ENCODE measurements at places on chromosomes 4 and X.

GRCh38 chr4:101178731-101179130 is 168.6 kb downstream of the PPP3CA start:
- DNase-seq = no peak

GRCh38 chrX:57104921-57105398 is 16.4 kb downstream of the SPIN2B start:
- no peak for DNase-seq

GRCh38 chrX:150508451-150509367 is 59.7 kb upstream of the MTM1 start:
- no peak for DNase-seq

DNA sequence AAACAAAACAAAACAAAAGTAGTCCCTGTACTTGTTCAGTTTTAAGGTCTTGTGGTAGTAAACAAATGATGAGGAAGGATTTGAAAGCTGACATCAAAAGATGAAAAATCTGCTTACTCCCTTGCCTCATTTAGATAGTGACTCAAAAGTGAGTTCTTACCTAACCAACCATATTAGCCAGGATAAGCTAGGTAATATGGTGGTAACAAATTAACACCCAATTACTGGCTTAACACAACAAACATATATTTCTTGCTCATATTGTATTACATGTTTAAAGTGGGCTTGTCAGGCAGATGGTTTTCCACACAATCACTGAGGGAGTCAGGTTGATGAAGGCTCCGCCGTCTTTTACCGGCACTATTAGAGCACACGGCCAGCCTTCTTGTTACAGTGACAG is 189.7 kb downstream of the PPARGC1A start:
- DNase-seq = no peak

- no peak for DNase-seq
Observed at GRCh38 chr4:153084980-153085630, 119.1 kb upstream of the TRIM2 start.

DNA sequence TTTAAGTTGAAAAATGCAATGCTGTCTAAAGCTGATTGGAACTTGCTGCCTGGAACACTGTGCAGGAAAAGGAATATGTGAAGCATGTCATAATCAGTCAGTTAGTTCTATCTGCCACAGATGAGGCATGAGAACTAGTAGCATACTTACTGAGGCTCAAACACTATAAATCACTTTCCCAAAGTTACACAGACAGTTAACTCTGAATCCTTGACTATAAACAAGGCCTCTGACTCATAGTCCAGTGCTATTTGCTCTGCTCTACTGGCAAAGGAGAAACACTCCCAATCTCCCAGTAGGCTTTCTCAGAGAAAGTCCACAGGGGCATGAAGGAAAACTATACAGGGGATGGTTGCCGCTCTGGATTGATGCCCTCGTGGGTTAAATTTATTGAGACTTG is 2078.4 kb upstream of the TENM3 start:
- DNase-seq = no peak

- no peak for DNase-seq
Observed at GRCh38 chr4:64774626-64775025, 365.4 kb upstream of the TECRL start.

DNA sequence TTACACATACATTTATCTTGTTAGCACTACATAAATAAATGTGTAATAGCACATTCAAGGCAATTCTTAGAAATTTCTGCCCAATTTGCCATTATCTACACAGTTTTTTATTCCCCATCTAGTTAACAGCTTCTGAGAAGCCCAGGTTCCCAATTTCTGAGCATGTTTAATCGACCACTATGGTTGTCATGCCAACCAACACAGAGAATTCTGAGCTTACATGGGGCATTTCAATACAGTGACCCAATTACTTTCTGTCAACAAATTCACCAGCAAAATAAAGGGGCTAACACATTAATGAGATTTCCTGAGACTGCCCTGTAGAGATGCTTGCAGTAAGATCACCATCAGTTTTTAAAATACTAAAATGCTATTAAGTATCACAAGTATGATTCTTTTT is 22.0 kb downstream of the GPM6A start:
- DNase-seq = no peak

GRCh38 chrX:131734621-131735020 is 190.7 kb downstream of the OR13H1 start:
- no peak for DNase-seq

DNA sequence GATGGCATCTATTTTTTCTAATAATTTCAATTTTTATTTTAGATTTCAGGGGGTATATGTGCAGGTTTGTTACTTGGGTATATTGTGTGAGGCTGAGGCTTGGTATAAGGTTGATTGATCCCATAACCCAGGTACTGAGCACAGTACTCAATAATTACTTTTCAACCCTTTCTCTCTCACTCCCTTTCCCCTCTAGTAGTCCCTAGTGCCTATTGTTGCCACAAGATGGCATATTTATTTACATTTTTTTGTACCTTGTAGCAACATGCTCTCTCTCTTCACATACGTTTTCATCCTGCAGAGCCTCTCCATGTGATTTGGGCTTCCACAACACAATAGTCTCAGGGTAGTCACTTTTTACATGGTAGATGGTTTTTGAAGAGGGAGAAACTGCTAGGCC is 172.0 kb downstream of the ATOH1 start:
- no peak for DNase-seq

GRCh38 chr4:30866907-30867306 is 146.7 kb downstream of the PCDH7 start:
- DNase-seq = no peak

GRCh38 chr4:17934286-17934685 is 87.3 kb downstream of the LCORL start:
- DNase-seq = no peak

DNA sequence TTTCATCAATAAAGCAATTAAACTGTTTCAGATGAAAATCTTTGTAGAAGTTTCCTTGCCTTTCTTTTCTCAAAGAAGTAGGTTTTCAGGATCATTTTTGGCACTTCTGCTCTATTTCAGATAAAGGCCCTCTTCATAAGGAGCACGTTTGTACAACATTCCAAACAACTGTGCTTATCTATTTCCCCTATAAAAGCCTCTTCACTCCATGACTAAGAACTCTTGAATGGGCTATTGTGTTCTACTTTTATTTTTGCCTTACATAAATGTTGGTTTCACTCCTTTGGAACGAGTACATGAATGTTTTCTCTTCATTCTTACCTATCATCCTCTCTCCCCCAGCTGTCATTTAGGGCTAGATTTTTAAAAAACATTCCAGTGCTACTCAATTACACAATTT is 288.0 kb upstream of the PPP1R2C start:
- DNase-seq = no peak

GRCh38 chrX:111288841-111289240 is 18.6 kb upstream of the CAPN6 start:
- no peak for DNase-seq

- DNase-seq = no peak
Observed at GRCh38 chr4:89712141-89712540, 124.8 kb downstream of the SNCA start.

- no peak for DNase-seq
Observed at GRCh38 chrX:12327836-12328235, 189.6 kb downstream of the FRMPD4 start.

GRCh38 chr4:138408758-138409157 is 166.6 kb upstream of the SLC7A11 start:
- DNase-seq = no peak

GRCh38 chrX:133661962-133662839 is 246.9 kb upstream of the GPC4 start:
- DNase-seq = no peak

DNA sequence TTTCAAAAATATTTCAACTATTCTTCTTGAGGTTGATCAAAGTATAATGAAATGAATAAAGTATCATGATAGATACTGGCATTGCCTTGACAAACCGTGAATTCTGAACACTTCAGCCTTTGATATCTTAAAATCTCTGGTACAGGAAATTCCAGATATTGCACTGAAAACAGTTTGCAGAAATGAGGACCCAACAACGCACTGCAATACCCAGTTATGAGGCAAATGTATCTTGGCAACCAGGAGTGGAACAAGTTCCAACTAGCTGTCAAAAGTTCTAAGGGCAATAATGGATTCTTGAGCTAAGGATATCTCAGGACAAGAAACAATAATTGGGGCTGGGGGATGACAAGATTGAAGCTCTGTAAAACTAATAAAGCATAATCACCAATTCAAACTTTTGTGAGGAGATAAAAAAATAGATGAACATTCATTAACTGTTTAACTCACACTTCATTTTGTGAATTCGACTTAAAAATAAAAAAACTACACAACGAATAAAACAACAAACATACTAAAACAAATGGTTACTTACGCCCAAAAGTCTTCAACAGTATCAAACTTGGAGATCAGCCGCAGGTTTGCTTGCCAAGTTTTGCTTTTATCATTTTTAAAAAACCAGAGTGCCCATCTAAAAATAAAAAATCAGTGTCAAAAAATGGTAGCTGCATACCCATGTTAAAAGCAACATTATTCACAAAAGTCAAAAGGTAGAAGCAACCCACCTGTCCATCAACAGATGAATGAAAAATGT is 38.1 kb downstream of the EIF4E start:
- no peak for DNase-seq

- no peak for DNase-seq
Observed at GRCh38 chrX:37679888-37680287, 5.7 kb upstream of the XK start.

GRCh38 chr4:70915036-70915815 is 13.1 kb downstream of the MOB1B start:
- no peak for DNase-seq

GRCh38 chr4:186820391-186820891 is 96.8 kb upstream of the FAT1 start:
- no peak for DNase-seq

GRCh38 chr4:75002381-75002780 is 69.5 kb downstream of the PARM1 start:
- no peak for DNase-seq

DNA sequence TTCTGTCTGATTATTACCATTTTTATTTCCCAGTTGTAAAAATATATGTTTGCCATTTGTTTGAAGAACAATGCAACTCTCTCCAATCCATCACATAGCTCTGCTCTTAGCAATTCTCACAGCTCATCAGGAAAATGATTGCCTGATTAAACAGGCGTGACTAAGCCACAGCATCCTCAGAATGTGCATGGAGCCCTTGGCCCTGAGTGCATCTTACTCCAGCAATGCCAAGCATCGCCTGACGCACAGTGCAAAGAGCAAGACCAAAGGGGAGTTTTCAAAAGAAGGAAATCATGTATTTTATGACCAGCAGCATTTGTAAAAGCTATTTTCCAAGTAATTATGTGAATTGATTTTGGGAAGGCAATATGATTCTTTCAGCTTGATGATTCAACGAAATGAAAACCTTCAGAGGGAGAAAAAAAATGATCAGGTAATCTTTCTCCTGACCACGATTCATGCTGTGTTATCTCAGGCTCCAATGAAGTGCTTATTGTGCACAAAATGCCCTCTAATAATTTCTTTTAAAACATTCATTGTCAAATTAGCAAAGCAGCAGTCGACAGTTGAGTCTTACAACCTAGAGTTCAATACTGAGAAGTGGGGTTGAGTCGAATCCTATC is 138.0 kb upstream of the FAM9B start:
- DNase-seq = no peak

- peak; percentile 84 for DNase-seq
Observed at GRCh38 chr4:138242076-138242833, at the start of gene SLC7A11. TSS of gene SLC7A11 (minus strand) at chr4:138242349. CDS start at chr4:138242069, 280 bp downstream.

DNA sequence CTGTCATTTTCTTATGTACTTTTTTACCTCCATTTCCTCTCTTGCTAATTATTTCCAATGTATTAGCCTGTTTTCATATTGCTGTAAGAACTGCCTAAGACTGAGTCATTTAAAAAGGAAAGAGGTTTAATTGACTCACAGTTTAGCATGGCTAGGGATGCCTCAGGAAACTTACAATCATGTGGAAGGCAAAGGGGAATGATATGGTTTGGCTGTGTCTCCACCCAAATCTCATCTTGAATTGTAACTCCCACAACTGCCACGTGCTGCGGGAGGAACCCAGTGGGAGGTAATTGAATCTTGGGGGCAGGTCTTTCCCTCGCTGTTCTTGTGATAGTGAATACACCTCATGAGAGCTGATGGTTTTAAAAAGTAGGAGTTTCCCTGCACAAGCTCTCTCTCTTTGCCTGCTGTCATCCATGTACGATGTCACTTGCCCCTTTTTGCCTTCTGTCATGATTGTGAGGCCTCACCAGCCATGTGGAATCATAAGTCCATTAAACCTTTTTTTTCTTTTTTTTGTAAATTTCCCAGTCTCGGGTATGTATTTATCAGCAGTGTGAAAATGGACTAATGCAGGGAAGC is 870.0 kb upstream of the INTU start:
- no peak for DNase-seq

GRCh38 chrX:84218726-84219125 is 30.7 kb upstream of the RPS6KA6 start:
- no peak for DNase-seq

DNA sequence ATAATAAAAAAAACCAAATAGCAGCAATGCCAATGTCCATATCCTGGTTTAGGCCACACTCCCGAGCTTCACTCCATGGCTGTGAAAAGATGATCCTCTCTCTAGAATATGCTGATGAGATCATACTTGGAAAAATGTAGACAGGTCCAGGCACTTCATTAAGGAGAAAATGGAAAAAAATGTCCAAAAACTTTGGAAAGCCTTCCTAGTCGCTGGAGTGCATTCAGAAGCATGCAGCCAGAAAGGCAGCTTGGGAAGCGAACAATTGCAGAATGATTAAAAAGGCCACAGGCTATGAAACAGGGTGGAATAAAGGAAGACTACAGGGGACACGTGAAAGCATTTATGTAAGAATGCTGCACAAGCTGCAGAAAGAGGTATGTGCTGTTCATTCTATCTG is 165.6 kb upstream of the HCCS start:
- DNase-seq = no peak
